Breast epithelium (tissue), 4 donors: ENCODE measurements at places on chromosomes 2 and 18.

GRCh38 chr2:71181316-71181715 is 45.6 kb downstream of the PAIP2B start:
- H3K4me3 ChIP-seq, result no peak overlapping the region
- no peaks in the 10 kb centered on the region for H3K27me3 ChIP-seq
- no peak overlapping the region for H3K27ac ChIP-seq

DNA sequence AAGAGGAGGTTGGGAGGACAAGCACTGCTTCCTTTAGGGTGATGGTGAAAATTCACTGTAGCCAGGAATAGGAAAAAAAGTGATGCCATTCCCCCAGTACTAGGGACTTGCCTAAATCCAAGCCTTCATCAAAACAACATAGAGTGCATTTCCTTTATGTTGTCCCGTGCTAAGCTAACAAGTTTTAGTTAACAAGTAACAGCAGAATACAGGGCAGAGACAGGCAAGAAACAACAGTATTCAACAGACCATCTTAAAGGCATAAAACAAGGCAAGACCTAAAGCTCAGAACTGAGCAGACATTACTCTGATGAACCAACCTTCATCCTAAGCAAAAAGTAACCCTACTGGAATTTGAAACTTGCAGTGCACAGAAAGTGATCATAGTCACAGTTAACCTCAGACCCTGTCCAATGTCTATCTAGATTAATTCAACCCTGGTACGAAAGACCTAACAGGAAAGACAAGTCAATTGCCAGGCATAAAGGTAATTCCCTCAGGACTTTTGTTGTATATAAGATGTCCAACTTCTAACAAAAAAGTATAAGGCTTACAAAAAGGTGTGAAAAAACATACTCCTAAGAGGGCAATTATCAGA is 34.4 kb upstream of the GALNT1 start:
- H3K4me1 ChIP-seq, result no peaks in the 10 kb centered on the region
- no peaks in the 10 kb centered on the region for H3K27me3 ChIP-seq
- DNase-seq, result no peak
- no peaks in the 10 kb centered on the region for H3K36me3 ChIP-seq
- no peak overlapping the region for H3K4me3 ChIP-seq
- no peak overlapping the region for H3K27ac ChIP-seq

- H3K36me3 ChIP-seq, result no peaks in the 10 kb centered on the region
- no peak for DNase-seq
- H3K4me3 ChIP-seq, result no peak overlapping the region
- no peaks in the 10 kb centered on the region for H3K27me3 ChIP-seq
- no peak overlapping the region for H3K27ac ChIP-seq
Observed at GRCh38 chr2:216838151-216838550, 21.7 kb downstream of the TNP1 start.

DNA sequence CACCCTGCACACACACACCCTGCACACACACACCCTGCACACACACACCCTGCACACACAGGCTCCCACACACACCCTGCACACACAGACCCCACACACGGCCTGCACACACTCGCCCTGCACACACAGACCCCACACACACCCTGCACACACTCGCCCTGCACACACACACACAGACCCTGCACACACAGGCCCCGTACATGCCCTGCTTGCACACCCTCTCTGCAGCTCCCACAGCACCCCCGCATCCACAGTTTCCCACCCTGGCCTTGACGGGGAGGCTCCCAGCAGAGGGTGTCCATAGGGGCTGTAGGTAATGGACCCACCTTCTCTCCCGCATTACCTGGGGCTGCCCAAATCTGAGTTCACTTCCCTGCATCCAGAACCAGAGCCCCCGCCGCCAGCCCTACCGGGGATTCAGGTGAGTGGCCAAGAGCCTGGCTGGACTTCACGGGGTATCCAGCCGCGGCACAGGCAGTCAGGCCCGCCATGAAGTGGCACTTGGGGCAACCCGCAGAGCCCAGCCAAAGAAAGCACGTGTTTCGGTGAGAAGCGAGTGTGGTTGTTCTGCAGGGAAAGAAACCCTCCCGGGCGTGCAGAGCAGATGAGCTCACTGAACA is 88.6 kb upstream of the GPC1 start:
- H3K4me3 ChIP-seq, result no peak overlapping the region
- no peaks in the 10 kb centered on the region for H3K36me3 ChIP-seq
- no peaks in the 10 kb centered on the region for H3K4me1 ChIP-seq
